ENCODE measurements at places on chromosomes 3 and 15.

DNA sequence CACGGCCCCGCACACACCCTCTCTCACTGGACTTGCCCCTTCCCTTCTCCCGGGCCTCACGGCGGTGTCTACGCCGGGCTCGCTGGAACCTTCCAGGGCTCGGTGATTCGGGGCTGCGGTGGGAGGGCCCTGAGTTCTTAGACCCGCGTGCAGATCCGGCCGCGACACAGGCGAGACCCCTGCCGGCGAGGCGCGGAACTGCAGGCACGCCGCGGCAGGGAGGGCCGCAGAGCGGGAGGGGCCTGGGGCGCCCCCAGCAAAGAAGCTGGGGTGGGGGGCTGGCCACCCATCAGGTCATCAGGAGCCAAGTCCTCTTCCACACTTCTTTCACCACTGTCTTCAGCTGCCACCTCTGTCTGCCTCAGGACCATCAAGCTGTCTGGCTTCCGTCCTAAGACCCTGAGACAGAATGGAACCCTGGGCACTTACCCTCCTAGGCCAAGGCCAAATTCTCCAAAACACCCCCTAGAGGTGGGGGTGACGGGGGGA is 164.5 kb downstream of the XXYLT1 start:
- peak; percentile 82 for DNase-seq

- DNase-seq, result no peak
These were observed 15.5 kb downstream of the TOP2B start for GRCh38 chr3:25648925-25649830.

DNA sequence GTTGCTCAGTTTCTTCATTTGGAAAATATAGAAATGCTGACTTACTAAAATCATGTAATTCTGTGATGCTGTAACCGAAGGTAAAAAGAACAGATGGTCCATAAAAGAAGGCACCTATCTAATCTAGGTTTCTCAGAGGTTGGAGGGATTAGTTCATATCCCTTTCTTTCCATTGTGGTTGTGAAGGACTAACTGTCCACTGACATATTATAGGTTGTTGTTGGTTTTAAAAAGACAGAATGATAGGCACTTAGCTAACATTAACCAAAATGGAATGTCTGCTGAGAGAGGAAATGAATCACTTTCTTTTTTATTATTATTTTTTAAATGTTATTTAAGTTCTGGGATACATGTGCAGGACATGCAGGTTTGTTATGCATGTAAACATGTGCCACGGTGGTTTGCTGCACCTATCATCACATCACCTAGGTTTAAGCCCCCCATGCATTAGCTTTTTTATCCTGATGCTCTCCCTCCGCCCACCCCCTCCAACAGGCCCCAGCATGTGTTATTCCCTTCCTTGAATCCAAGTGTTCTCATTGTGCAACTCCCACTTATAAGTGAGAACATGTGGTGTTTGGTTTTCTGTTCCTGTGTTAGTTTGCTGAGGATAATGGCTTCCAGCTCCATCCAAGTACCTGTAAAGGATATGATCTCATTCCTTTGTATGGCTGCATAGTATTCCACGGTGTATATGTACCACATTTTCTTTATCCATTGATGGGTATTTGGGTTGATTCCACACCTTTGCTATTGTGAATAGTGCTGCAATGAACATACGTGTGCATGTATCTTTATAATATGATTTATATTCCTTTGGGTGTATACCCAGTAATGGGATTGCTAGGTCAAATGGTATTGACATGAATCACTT is 45.8 kb downstream of the ALDH1A2 start:
- no peak for DNase-seq

DNA sequence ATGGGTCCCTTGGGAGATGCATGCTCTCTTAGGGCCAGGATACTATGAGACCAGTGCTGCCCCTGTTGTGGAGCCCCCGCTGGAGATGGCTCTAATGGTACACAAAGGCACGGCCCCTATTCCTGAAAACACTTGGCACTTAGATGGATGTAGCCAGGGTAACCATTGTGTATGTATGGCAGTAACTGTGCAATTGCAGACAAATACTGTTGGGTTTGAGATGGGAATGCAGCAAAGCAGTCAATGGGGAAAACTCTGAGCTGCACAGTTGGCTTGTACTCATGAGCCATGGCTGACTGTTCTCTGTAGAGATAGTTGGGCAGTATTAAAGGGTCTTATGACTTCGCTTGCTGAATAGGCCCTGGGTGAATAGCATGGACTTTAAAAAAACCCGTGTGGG is 67.9 kb upstream of the NPAP1 start:
- DNase-seq, result no peak

- peak; percentile 37 for DNase-seq
These were observed 595 bp downstream of the PDCD7 start for GRCh38 chr15:65132878-65133547.

GRCh38 chr15:71807125-71807629 is 3.2 kb upstream of the NR2E3 start:
- DNase-seq, result no peak

DNA sequence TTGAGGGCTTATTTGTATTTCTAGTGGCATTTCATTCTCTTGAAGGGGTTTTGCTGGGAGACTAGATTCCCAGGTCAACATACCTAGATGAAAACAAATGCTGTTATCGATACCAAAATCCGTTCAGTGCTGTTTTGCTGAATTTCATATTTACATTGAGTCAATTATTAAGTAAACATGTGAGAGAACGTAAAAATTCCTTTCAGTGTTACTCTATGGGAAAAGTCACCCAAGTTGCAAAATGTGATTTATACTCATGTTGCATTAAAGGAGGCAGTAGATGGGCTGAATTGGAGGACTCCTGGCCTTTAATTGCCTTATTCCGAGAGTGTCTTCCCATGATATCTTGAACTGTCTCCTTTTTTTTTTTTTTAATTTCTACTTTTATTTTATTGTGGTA is 1011.3 kb upstream of the NR2F2 start:
- DNase-seq, result no peak

- DNase-seq, result no peak
These were observed 931.9 kb downstream of the IGSF11 start for GRCh38 chr3:118102737-118103136.

DNA sequence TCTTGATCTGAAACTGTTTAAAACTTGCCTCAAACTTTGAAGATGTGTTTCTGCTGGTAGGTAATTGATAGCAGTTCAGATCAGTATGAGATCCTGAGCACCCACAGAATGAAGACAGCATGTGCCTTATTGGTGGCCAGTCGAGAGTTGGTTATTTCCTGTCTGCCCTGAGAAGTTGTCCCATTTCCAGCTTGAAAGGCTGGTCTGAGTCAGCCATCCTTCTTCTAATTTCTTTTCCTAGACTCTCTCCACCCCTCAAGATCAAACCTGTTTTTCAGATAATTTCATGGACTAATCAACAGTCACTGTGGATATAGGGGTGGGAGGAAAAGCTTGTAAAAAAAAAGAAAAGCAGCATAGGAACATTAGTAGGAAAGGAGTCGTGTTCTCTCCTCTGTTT is 464.4 kb downstream of the FOXP1 start:
- DNase-seq, result no peak

- DNase-seq, result no peak
These were observed 128.4 kb downstream of the NECTIN3 start for GRCh38 chr3:111200027-111200426.

GRCh38 chr3:191391861-191392808 is 61.8 kb upstream of the UTS2B start:
- no peak for DNase-seq

- no peak for DNase-seq
These were observed 55.0 kb downstream of the TMEM39A start for GRCh38 chr3:119408243-119408950.

GRCh38 chr15:89490814-89491315 is 5.5 kb downstream of the RHCG start:
- DNase-seq, result no peak

DNA sequence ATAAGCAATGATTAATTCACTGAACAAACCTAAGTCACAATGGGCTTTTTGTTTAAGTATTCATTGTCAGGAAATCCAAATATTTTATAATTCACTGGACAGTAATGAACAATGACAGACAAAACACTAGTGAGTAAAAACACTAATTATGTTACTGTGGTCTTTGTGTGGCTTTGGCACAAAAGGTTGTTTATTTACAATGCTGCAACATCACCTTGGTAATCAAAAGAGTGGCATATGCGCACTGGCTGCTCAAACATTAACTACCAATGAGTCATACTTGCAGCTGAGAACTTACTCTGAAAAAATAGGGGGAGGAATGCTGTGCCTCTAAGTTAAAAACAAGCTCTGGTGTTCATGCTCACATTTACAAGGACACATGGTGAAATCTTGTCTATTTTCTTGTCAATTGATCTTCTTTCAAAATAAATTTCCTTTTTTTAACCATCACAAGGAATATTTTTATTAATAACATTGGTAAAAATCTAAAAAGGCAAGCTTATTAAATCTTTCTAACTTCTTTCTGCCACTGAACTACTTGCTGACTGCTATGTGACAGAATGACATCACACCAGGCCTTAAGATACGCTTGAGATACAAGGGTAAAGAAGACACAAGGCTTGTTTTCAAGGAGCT is 85.2 kb upstream of the PPIB start:
- no peak for DNase-seq

- no peak for DNase-seq
These were observed 990 bp upstream of the ZNF148 start for GRCh38 chr3:125375950-125376679.

DNA sequence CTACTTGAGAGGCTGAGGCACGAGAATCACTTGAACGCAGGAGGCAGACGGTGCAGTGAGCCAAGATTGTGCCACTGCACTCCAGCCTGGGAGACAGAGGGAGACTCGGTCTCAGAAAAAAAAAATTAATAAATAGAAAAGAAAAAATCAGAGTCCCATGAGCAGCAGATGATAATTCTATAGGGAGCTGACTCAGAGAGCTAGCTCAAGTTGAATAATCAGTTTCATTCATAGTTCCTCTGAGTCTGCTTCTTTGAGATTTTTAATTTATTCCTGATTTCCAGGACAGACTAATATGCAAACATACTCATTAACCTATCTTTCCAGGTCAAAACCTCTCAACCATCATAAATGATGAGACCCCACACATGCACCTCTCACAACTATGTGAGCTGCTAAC is 55.0 kb upstream of the PTX3 start:
- DNase-seq, result no peak

GRCh38 chr3:126157083-126157768 is 23.2 kb downstream of the ALDH1L1 start:
- no peak for DNase-seq

All from femur (tissue), 1 donor.